Frontal cortex (tissue), 4 donors: ENCODE measurements at places on chromosomes 12 and 14.
A peak's percentile ranks its signal among the peaks of the same experiment; 100 is the strongest.

GRCh38 chr12:46224386-46224785 is 44.5 kb downstream of the SLC38A1 start:
- DNase-seq: no peak

- DNase-seq: no peak
Observed at GRCh38 chr12:119259484-119259883, 75.0 kb upstream of the CCDC60 start.

- no peak for DNase-seq
Observed at GRCh38 chr12:71766202-71766601, 11.5 kb downstream of the RAB21 start.

GRCh38 chr12:90970471-90970870 is 15.5 kb upstream of the CCER1 start:
- DNase-seq: no peak

GRCh38 chr14:103286460-103286859 is 47.6 kb upstream of the EIF5 start:
- no peak for DNase-seq

DNA sequence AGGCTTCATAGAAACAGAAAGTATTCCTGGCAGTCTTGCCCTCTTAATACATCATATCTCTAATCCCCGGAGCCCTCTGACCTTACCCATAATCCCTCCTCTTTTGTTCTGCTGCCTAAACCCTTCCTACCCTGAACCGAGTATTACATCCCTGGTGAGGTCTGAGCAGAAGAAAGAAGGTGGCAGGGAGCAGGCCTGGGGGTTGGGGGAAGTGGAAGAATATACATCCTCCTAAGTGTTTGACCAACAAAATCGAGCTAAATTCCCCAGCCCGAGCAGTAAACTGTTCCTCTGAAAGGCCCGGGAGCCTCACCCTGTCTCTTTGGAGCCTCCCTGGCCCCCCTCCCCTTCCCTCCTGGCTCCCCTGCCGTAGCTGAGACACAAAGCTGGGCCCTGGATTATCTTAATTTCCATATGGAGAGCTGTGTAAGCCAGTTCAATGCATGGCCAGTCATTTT is 192.6 kb upstream of the LHX5 start:
- DNase-seq: no peak

DNA sequence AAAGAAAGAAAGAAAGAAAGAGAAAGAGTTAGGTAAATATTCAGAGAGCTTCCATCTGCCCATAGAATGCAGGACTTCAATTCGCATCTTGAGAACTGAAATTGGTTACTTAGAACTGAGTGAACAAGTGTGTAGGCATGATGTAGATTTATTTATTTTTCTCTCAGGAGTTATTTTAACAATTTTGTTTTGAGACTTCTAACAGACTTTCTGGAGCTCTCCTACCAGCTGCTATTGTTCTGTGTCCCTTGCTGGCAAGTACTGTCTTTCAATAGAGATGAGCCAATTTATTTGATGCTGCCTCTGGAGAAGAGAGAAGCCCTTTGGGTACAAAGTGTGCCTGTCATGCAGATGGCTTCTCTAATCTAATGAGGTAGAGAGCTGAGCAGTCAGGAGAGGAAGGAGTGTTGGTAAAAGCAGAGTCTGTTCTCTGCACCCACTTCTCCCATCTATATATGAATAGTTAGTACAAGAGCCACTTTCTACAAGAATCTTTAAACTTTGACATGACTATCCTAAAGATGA is 67.0 kb downstream of the SYT1 start:
- no peak for DNase-seq

- DNase-seq: no peak
Observed at GRCh38 chr14:54784657-54785056, 118.0 kb downstream of the GCH1 start.

GRCh38 chr14:55399852-55400251 is 11.8 kb downstream of the ATG14 start:
- no peak for DNase-seq

GRCh38 chr12:24482044-24482443 is 466.9 kb downstream of the BCAT1 start:
- no peak for DNase-seq

GRCh38 chr14:60327447-60328331 is 78.7 kb downstream of the PPM1A start:
- DNase-seq: no peak

DNA sequence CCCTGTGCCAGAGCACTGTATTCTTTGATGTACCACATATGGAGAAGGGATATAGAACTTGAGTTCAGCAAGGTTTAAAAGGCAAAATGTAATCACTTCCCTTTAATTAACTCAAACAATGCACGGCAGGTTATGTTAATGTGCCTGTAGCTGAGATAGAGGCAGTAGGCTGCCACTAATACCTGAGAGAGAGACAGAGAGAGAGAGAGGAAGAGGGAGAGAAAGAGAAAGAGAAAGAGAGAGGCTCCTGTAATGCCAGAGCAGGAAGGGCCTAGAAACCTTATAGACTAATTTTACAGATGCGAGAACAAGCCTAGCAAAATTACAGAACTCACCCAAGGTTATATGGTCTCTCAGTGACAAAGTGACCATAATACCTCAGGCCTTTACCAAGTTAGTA is 679.8 kb downstream of the NRXN3 start:
- DNase-seq: no peak

GRCh38 chr12:48119834-48120195 is 651 bp downstream of the PFKM start:
- DNase-seq: peak; percentile 19

GRCh38 chr14:80536456-80536855 is 325.2 kb upstream of the DIO2 start:
- DNase-seq: no peak

DNA sequence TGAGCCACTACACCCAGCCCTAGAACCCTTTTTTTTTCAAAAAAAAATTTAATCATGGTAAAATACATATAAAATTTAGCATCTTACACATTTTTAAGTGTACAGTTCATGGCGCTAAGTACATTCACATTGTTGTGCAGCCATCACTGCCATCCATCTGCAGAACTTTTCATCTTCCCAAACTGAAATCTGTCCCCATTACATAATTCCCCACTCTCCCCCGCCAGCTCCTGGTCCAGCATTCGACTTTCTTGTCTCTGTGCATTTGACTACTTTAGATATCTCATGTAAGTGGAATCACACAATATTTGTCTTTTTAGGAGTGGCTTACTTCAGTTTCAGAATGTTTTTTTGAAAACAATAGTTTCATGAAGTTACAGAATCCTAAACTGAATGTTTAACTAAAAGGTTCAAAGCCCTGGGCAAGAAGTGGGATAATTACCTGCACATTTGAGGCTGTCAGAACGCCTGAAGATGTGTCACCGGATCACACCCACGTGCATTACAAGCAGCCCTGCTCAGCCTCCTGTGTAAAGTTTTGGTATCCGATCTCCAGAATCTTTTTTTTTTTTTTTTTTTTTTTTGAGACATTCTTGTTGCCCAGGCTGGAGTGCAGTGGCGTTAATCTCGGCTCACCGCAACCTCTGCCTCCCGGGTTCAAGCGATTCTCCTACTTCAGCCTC is 12.7 kb downstream of the EML1 start:
- no peak for DNase-seq

GRCh38 chr12:58938440-58938839 is 18.1 kb upstream of the LRIG3 start:
- DNase-seq: no peak

- DNase-seq: no peak
Observed at GRCh38 chr14:45091710-45092109, 7.8 kb downstream of the PRPF39 start.

- DNase-seq: no peak
Observed at GRCh38 chr14:104799244-104800014, 1.5 kb upstream of the ZBTB42 start.

- no peak for DNase-seq
Observed at GRCh38 chr12:110636516-110636915, 22.6 kb downstream of the TCTN1 start.

DNA sequence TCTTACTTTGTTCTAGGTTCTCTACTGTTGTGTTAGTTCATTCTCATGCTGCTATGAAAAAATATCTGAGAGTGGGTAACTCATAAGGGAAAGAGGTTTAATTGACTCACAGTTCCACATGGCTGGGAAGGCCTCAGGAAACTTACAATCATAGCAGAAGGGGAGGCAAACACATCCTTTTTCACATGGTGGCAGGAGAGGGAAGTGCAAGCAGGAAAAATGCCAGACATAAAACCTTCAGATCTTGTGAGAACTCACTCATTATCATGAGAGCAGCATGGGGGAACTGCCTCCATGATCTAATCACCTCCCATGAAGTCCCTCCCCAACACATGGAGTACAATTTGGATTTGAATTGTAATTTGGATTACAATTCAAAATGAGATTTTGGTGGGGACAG is 69.6 kb downstream of the MGST1 start:
- no peak for DNase-seq

DNA sequence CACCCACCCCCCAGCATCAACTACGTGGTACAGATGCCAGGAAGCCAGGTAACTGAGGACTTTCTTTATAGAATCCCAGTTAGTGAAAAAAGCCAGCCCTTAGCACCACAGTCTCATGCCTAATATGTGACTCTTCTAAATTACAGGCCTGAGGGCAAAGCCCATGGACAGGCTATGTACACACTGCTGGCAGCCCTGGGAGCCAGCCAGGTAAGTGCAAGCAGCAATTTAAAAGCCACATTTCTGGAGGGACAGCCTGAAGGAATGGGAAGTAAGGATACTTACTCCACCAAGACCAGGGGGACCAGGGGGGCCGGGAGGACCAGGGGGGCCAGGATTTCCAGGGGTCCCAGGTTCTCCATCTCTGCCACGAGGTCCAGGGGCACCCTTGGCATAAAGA is 7.0 kb downstream of the COL2A1 start:
- DNase-seq: no peak

DNA sequence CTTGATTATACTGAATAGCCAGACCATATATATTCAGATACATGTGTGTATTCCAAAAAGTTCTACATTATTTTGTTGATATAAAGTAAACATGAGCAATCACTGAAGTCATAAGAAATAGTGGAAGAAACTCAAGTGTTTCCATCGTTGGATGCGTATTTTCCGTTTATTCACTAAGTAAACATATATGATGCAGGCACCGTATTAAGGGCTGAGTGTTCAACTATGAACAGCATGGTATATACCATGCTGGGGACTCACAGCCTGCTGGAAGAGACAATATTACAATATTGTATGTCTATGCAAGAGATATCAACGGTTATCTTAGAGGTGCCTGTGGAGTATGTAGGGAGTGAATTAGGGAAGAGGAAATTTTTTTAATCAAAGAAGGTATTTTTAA is 1.2 kb downstream of the PYROXD1 start:
- DNase-seq: no peak

GRCh38 chr14:64700894-64701293 is 3.3 kb upstream of the PLEKHG3 start:
- no peak for DNase-seq

DNA sequence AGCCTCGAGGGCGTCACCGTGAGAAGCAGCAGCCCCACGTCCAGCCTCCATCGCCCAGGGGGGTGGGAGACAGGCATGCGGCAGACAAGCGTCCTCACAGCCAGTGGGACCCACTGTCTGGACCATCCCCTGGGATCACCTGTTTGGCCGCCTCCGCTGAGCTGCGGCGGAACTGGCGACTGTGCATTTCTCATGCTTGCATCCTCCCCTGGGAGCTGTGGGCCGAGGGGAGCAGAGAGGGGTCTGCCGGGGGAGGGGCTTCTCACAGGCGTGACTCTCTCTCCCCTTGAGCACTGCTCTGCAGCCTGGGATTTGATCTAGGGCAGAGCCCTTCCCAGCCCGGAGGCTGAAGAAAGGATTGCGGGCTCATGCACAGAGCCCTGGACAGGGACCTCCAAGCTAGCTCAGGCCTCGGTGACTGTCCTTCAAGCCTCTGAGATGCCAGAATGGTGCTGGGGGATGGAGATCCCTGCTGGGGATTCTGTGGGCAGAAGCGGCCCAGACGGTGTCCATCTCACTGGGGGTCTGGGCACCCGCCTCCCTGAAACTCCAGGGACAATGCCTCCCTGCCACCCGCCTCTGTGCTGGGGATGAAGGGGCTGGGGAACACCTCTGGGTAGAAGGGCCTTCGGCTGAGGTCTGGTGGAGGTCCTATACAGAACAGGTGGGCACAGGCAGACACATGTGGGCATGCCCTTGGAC is 61.1 kb downstream of the PRIMA1 start:
- DNase-seq: no peak

DNA sequence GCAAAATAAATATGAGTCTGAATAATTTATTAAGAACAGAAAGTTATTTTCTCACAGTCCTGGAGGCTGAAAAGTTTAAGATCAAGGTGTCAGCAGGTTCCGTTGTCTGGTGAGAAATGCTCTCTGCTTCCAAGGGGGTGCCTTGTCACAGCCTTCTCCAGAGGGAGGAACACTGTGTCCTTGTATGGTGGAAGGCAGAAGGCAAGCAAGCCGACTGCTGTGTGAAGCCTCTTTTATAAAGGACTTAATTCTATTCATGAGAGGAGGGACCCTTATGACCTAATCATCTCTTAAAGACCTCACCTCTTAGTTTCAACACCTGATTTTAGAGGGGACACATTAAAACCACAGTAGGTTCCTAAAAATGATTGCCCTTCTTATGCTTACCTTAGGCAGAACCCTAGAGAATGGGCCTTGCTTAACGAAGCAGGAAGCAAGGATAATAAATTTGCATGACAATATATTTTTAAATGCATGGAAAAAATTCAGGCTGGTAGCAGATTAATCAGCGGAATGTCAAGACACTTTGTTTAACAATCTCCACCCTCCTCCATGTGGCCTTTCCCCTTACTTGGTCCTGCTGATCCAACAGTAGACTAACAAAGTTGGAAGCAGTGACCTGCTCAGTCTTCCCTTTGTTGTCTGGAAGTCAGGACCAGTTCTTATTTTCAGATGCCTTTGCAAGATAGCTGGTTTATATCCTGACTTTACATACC is 154.9 kb downstream of the DYRK2 start:
- DNase-seq: no peak

DNA sequence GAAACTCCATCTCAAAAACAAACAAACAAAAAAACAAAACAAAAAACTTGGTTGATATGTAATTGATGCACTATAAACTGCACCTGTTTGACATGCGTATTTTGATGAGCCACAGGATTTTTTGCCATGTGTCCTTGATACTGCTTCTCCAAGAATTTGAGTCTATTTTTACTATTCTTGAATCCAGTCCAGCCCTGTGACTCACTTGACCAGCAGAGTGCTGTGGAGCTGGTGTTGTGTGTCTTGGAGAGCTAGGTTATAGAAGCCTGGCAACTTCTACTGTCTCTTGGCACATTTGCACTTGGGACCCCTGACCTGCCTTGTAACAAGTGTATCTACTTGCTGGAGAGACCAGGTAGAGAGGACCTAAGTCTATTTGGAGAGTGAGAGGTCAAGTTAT is 52.0 kb downstream of the KLRG1 start:
- DNase-seq: no peak

DNA sequence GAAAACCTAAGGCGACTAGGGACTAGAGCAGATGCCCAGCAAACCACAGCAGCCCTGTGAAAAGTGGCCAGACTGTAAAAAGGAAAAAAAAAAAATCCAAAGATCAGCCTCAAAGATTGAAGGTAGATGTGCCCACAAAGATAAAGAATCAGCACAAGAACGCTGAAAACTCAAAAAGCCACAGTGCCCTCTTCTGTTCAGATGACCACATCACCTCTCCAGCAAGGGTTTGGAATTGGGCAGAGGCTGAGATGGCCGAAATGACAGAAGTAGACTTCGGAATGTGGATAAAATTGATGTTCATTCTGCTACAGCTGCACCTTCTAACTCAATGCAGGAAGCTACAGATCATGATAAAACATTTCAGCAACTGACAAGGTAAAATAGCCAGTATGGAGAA is 154.4 kb downstream of the GPHN start:
- DNase-seq: no peak

- DNase-seq: no peak
Observed at GRCh38 chr12:16604596-16605252, 1.2 kb downstream of the LMO3 start.

- DNase-seq: no peak
Observed at GRCh38 chr12:89350260-89350629, 2.1 kb downstream of the DUSP6 start.
